WERI-Rb-1 (cell line): ENCODE measurements at places on chromosomes 13 and 19.

DNA sequence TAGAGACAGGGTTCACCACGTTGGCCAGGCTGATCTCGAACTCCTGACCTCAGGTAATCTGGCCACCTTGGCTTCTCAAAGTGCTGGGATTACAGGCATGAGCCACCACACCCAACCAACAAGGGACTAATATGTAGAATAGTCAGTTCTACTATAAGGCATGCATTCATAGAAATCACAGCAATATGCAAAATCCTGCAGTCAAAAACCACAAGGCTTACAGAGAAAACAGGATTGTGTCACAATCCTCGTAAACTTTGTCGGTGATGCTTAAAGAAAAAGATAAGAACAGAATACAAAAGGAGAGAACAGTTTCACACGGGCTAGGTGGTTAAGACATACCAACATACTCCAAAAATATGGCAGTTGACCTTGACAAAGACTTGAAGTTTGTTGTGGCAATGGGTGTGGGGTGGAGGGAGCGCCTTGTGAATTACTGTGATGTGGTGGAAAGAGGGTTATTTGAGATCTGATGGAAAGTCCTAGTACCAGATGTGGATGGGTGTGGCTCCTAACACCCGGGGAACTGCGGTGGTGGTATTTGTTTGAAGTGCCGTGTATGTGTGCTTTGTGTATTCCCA lies 12.4 kb downstream of the NOSIP start:
- no peak for DNase-seq

GRCh38 chr13:85408415-85408814 lies 390.8 kb downstream of the SLITRK6 start:
- no peak for DNase-seq

DNA sequence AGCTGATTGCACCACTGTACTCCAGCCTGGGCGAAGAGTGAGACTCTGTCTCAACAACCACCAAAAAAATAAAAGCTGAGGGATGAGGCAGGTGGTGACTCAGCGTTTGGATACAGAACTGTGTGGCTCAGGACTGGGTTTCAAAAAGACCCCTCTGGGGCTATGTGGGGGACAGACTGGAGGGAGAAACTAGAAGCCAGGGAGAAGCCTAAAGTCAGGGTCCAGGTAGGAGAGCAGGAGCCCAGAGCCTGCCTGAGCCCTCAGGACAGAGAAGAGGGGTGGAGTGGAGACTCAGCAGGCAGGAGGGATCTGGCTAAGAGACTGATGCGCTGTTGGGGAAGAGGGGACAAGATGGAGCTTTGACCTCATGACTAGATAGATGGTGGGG lies 1.8 kb upstream of the CD37 start:
- no peak for DNase-seq

- DNase-seq: no peak
Observed at GRCh38 chr13:60612593-60612992, 215.6 kb downstream of the TDRD3 start.

GRCh38 chr13:34114581-34114980 lies 296.6 kb downstream of the RFC3 start:
- no peak for DNase-seq

GRCh38 chr13:75220238-75220542 lies 261.8 kb downstream of the TBC1D4 start:
- no peak for DNase-seq

GRCh38 chr19:38224014-38224862 lies at the start of gene DPF1:
Gene DPF1, minus strand, starts transcription at chr19:38224222. Its CDS starts 80 bp downstream, at chr19:38224142.
- DNase-seq: peak; percentile 91
